ENCODE measurements at places on chromosomes 6 and 20.

DNA sequence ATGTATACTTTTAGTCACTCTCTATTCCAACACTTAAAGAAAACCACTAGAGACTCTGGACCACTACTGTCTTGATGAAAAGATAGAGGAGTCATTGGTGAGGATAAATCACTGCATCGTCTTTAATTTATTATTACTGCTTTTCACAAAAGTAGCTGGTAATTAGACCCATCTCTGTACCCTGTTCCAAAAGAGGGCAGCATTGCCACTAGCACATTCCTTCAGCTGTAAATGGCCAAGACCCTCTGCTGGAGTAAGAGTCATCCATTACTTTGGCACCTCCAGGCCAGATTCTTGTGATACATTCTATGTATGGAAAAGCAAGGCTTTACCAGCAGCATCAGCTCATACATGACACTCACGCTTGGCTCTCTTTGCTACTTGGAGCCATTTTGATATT is 49.5 kb upstream of the PREP start:
- DNase-seq, result no peak

- DNase-seq, result peak; percentile 49
These were observed 98.2 kb upstream of the HDGFL1 start for GRCh38 chr6:22471132-22471690.

DNA sequence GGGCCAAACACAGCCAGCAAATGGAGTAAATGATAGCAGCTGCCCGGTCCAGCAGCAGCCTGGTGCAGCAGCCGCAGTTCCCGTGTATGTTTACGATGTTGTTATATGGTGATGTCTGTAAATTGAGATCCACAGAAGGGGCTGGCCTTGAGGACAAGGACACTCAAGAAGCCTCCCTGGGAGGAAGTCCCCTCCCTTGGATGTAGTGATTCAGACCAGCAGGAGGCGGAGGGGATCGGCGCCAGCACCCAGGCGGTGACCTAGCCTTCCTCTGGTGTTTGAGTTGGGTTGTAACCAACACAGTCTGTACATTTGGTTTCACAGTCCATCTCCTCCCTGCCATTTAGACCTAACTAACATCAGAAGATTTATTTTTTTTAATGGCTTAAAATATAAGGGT is 187.8 kb downstream of the SYNDIG1 start:
- peak; percentile 58 for DNase-seq

DNA sequence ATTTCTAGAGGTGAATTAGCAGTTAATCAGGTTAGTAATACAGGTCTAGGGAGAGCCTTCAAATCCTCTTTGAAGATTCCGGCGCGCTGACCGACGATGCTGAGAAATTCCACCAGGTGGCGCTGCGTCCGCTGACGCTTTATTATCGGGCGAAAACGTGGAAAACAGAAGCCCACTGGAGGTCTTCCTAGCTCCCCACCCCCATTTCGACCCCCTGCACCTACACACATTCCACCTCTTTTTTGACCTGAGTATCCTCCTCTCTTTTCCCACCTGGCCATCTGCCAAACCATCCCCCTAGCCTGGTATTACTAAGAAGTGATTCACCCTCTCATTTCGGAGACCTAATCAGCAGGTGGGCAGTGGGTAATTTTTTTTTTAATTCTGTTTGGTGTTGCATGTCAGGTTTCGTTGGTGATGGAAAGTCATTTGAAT is 65.4 kb upstream of the RIN2 start:
- DNase-seq, result peak; percentile 8

- no peak for DNase-seq
These were observed 46.2 kb downstream of the BFSP1 start for GRCh38 chr20:17485017-17485416.

DNA sequence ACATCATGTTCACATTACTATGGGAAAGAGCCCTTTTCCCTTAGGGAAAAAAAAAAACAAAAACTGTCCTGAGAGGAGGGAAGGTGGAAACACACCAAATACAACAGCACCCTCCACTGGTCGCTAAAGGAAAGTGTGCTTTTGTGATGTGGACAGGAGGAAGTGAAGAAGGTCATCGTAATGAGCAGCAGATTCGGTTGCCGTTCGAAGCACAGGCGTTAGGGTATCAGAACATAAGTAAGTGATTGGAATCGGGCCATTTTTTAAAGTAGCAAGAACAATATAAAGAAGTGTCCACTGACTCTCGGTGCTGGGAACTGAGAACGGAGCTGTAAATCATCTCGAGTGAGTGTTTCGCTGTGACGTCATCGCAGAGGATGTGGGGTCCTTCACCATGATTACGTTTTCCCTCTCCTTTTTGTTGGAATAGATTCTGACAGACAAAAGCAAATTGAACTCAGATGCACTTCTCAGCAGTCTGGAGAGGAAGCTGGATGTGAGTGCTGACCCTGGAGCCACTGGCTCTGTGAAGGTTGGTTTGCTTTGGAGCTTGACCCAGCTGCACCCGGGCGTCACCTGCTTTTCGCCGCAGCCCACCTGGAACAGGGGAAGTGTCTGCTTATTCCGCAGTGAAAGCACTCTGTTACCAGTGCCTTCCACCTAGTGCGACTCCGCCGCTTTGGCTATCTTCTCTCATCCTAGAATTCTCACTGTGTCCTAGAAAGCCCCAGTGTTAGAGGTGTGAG is 203.6 kb upstream of the GMDS start:
- peak; percentile 81 for DNase-seq

GRCh38 chr6:25006565-25007001 is 70.8 kb upstream of the RIPOR2 start:
- peak; percentile 39 for DNase-seq

Data from stromal cell of bone marrow (primary cell).